ENCODE measurements at places on chromosomes 7 and 10. TPM values are rescaled to one million over a fixed set of nuclear protein-coding genes. Genes with fewer than 3 reads are reported as not detected.

DNA sequence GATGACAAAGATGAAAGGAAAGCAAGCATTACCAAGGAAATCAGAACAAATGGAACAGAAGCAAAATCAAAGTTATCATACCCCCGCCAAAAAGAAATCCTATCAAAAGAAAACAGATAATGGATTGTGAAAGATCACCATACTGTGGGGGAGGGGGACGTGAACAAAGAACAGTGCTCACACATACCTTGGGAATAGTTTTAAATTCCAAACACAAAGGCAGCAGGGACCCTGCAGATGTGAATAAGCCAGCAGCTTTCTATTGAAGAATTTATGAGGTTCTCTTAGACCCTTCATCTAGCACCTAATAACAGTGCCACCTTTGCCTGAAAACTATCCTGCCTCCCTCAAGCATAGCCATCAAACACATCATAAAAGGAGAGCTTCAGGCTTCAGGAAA is 94.0 kb downstream of the AKR1D1 start:
- DNase-seq, result no peak

- DNase-seq, result no peak
Observed at GRCh38 chr10:64261676-64262075, 740.5 kb downstream of the REEP3 start.

GRCh38 chr7:69402696-69403095 is 195.6 kb upstream of the AUTS2 start:
- no peak for DNase-seq

DNA sequence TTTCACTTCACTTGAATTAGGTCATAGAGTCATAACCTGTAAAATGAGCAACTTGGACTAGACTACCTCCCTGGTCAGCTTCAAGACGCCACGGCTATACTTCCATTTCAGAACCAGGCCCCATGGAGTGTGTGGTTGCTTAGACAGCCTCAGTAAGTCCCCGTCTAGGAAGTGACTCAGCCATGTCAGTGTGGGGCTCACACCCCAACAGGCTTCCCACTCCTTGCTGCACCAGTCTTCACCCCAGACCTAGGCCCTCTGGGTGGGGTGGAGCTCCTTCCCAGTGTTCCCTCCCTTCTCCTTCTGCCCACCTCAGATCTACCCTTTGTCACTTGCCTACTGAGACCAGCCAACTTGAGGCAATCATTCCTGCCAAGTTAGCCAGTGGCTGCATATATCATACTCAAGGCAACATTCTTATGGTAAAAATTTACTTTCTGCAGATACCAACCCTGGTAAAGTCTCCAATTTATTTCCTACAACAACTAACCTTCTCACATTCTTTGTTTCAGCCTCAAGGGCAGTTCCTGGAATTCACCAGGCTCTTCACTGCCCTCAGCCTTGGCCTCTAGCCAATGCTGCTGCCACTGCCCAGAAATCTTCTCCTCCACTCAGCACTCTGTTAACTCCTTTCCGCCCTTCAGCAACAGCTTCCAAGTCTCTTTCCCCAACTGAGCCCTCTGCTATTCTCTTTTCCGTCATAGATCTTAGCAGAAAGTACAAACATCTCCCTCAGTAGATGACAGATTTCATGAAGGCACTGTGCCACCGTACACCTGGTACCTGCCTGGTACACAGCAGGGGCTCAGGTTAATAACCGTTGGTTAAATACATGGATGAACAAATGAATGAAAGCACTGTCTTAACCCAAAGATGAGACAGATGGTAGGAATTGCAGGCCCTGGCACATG is 31.3 kb upstream of the ZNRF2 start:
- peak; percentile 32 for DNase-seq

PIK3AP1 gene
- polyA plus RNA-seq, result 3.2 TPM

DNA sequence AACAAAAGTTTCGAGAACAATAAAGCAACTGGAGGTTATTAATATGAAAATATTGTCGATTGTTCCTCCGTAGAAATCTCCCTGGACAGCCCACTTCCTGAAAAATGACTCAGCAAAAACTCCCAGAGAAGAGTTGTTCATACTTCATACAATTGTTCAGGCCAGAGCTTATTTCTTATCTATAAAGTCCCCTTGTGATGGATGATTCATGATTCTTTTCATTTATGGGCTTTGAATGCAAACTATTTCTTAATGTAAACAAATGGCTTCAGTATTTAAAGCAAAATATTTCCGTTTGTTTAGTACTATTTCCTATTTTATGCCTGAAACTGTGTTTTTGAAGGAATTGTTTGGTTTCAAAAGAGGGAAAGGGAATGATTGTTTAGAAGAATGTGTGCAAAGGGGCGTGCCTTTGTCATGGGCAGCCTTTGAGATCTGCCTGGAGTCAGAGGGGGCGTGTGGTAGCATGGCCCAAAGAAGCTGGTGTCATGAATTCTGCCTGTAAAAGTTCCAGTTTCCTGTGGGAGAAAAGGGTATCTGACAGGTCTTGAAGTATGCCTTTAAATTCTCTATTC is 26.2 kb upstream of the EXOC6 start:
- DNase-seq, result no peak

GRCh38 chr10:97732052-97732359 is 4.9 kb upstream of the ZFYVE27 start:
- no peak for DNase-seq

- no peak for DNase-seq
Observed at GRCh38 chr10:35946556-35946955, 304.5 kb upstream of the FZD8 start.

DNA sequence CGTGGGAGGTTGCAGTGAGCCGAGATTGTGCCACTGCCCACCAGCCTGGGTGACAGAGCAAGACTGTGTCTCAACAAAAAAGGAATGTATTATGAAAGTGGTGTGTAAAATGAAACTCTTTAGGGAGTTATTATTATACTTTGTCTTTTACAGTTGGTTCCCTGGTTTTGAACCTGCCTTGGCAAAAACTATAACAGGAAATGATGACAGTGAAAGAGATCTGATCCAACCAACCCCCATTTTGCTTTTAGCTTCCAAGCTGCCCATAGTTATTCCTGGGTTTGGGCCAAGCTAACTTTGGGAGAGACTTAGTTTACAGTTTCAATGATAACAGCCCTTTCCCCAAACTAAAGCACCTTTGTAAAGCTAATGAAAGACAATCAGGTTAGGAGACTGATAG is 34.1 kb upstream of the NMT2 start:
- DNase-seq, result no peak

EPC1 gene
- 48.1 TPM for polyA plus RNA-seq

GRCh38 chr10:108003061-108003460 is 838.6 kb upstream of the SORCS1 start:
- DNase-seq, result no peak

CYP3A4 gene
- not detected for polyA plus RNA-seq

DNA sequence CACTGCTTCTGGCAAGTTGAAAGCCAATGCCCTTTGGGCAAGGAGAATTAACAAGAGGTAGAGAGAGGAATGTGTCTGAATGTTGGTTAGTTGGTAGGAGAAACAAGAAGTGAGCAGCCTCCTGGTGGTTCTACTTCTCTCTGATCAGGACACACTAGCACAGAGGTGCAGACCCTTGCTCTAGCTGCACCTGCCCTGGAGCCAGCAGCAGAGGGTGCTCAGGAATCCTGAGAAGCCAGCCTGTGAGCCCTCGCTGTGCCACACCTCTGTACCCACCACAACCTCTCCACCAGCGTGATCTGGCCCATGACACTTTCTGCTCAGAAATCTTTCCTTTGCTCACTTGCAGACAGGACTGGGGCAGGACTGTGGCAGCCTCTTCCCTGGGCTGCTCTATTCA is 364.7 kb downstream of the RPS24 start:
- DNase-seq, result no peak

GRCh38 chr7:64619705-64620104 is 46.2 kb upstream of the ZNF107 start:
- no peak for DNase-seq

Data from hindlimb muscle (tissue), 1 donor.